ENCODE measurements at places on chromosomes 6 and 20.

- DNase-seq: peak; percentile 36
These were observed 14.4 kb upstream of the HLA-DQA1 start for GRCh38 chr6:32622545-32623401.

DNA sequence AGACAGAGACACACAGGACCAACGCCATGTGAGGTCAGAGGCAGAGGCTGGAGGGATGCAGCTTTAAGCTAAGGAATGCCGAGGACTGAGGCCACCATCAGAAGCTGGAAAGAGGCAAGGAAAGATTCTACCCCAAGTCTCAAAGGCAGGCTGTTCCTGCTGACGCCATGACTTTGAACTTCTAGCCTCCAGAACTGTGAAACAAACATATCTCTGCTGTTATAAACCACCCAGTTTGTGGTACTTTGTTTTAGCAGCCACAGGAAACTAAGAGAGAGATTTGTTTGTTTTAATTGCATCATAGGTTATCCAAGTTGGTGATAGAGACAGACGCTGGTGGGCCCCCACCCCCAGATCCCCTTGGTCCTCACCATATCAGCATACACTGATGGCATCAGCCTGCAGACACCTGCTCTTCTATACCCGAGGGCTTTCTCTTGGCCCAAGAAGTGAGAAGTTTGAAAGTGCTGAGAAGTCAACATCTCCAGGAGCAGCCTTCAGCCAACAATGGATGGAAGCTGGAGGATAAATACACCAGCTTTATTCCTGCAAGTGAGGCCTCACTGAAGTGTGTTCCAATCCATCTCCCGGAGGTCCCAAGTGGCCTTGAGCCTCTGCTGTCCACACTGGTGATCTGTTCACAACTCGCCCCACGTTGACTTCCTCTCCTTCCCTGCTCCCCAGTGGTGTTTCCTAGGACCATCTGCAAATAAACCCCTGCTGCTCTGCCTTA lies 154.7 kb downstream of the BTBD3 start:
- DNase-seq: no peak

- no peak for DNase-seq
These were observed 402 bp downstream of the OSBPL2 start for GRCh38 chr20:62238569-62239277.

DNA sequence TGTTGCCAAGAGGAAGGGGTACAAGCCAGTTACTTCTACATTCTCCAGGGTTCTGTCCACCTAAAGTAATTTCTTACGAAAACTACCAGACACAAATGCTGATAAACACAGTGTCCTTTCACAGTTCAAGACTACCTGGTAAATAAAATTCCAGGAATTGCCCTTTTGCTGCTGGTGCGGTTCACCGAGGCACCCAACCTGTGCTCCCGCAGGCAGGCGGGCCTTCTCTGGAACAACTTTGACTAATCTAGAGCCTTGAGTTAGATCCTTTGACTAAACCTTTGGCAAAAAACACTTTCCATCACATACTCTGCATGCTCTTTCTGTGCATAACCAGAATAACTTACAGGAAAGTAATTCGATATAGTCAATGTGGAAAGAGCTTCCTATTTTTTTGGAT lies 107.0 kb downstream of the HUS1B start:
- DNase-seq: no peak

DNA sequence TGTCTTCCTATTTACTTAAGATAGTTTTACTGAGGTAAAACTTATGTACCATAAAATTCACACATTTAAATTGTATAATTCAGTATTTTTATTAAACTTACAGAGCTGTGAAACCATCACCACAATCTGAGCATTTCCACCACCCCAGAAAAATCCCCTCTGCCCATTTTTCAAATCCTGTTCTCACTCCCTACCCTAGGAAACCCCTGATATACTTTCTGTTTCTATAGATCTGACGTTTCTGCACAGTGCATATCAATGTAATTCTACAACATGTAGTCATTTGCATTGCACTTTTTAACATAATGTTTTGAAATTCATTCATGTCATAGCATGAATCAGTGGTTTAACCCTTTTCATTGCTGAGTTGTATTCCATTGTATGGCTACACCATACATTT lies 96.7 kb upstream of the OPRM1 start:
- DNase-seq: no peak

- no peak for DNase-seq
These were observed 441.7 kb upstream of the RNF217 start for GRCh38 chr6:124520514-124520913.

Data from activated CD4-positive, alpha-beta T cell treated with anti-CD3 and anti-CD28 coated beads, Interleukin-2, amount 50 U/mL, for 24 hours (primary cell).